ENCODE measurements at places on chromosomes 3 and 15.
A peak's percentile ranks its signal among the peaks of the same experiment; 100 is the strongest.

GRCh38 chr15:80019168-80019745, 40.2 kb upstream of the ZFAND6 start:
- no peak for DNase-seq

DNA sequence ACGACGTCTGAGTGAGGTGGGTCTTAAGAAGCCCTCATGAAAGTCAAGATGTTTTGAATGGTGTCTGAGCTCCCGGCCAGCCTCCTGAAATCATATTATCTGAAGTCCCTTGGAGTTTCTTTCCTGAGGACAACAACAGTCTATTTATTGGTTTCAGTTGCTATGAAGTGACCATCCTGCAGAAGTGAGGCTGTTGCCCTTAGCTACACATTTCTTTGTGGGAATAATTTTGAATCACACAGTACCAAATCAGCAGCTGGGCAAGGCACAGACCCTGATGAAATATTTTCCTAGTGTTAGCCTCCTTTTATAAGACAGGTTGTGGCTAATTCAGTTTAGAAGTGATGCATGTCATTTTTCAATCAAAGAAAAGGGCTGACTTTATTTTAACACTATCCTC, 220.7 kb upstream of the AZI2 start:
- no peak for DNase-seq

DNA sequence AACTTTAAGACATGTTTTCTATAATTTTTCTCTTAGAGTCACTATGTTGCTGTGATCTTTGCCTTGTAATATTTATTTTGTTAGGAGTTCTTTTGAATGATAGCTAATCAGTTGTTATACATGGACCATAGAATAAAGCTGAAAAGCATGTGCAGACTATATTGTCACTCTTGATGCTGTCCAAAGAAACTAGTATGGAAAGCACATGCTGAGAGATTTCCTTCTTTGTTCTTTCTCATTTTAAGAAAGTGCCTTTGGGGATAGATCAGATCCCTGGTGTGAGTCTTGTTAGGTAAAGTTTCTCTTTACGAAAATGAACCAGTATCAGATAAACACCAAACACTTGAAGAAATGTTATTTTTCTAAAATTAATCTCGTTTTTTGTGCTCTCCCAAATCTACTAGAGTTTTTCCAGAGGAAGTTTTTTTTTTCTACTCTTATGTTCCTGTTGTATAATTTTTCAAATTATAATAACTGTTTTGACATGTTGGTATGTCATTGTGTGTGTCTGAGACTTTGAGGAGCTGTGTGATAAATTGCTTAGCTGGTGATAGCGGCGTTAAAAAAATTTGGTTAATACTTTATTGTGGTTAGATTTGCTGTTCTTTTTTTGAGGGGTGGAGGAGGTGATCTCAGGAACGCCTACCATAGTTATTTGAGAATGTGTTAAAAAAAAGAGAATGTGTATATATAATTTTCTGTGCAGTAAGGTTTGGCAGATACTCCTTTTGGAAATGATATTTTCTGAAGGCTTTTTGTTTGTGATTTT, 2.2 kb downstream of the PIAS1 start:
- DNase-seq, result no peak

- DNase-seq, result no peak
Observed at GRCh38 chr3:65246561-65246960, 558.8 kb upstream of the ADAMTS9 start.

DNA sequence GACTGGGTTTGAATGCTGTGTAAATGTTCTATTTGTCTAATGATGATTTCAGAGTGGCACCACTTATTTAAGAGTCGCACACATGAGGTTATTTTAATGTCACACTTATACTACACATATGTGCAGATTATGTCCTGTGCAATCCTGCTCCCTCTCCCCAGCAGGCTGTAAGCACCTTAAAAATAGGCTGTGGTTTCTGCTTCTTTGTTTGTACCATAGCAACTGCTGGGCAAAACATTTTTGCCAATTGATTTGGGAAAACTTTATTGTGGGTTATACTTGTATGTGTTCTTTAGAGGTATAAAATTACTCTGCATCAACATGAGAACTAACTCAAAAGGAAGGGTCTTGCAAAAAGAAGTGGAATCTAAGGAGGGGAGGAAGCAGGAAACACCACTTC, 318.5 kb downstream of the NTRK3 start:
- no peak for DNase-seq

GRCh38 chr3:29822071-29822470, 541.2 kb downstream of the RBMS3 start:
- no peak for DNase-seq

- DNase-seq, result peak; percentile 1
Observed at GRCh38 chr15:64070965-64071851, 22.4 kb downstream of the CIAO2A start.

- DNase-seq, result no peak
Observed at GRCh38 chr3:82178291-82178690, 416.8 kb upstream of the GBE1 start.

DNA sequence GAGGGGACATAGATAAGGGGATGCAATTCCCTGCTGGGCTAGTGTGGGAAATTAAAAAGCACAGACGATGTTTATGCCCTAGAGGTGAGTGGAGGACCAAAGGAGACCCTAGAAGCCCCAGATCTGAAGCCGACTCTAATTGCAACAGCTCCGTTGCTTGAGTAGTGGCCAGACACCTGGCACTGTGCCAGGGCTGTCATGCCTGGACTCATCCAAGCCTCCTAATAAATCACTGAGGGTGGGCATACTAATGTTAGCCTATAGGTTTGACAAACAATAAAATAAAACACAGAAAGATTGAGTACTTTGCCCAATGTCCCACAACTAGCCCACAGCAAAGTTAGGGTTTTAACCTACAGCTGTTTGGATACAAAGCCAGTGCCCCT, 25.4 kb upstream of the MRPS22 start:
- peak; percentile 2 for DNase-seq

- DNase-seq, result no peak
Observed at GRCh38 chr3:133853063-133853924, 42.4 kb downstream of the RAB6B start.

DNA sequence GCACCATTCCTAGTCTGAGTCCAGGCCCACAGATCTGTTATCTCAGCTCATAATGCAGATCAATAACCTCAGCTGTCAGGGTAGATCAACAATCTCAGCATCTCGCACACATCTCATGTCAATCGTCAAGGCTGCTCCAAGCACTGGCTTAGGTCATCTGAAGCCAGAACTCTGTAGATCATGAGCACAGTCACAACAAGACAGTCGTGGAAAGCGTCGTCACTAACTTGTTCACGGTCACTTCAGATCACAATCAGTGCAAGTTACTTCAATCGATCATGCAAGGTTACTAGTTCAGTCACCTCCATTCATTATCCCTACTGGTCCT, 71.8 kb downstream of the RBPMS2 start:
- DNase-seq, result no peak

DNA sequence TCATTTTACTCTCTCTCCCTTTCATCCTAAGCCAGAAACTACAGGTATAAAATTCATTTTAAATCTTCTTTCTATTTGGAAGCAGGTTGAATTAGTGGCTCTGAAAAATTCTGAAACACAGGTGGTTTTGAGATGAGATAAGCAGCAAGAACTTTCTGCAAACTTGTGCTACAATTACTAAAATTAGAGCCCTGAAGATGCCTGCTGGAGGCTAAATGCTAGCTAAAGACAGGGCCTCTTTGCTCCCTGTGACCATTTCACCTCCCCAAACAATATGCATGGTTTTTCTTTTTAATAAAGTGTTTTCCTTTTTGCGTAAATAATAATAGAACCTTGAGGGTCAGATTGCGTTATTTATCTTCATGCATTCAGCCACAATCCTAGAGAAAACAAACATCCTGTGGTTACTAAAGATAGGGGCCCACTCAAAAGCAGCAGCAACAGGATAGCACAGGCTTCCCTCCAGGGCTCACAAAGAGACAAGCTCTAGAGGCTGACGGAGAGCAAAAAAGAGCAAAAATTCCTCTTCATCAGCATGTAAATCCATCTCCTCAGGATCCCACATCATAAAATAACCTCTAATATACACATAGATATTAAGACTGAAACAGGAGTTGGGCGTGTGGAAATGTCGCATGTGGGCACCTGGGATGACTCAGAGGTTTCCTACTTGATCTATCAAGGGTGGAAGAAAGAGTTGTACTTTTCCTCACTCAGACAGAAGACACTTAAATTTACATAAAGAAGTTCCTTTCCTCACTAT, 26.5 kb upstream of the CP start:
- DNase-seq, result peak; percentile 48

Data from SHP77 treated with DMSO at 0.1 percent for 48 hours (cell line).